ENCODE measurements at places on chromosomes 5 and 9.
A peak's percentile ranks its signal among the peaks of the same experiment; 100 is the strongest.

DNA sequence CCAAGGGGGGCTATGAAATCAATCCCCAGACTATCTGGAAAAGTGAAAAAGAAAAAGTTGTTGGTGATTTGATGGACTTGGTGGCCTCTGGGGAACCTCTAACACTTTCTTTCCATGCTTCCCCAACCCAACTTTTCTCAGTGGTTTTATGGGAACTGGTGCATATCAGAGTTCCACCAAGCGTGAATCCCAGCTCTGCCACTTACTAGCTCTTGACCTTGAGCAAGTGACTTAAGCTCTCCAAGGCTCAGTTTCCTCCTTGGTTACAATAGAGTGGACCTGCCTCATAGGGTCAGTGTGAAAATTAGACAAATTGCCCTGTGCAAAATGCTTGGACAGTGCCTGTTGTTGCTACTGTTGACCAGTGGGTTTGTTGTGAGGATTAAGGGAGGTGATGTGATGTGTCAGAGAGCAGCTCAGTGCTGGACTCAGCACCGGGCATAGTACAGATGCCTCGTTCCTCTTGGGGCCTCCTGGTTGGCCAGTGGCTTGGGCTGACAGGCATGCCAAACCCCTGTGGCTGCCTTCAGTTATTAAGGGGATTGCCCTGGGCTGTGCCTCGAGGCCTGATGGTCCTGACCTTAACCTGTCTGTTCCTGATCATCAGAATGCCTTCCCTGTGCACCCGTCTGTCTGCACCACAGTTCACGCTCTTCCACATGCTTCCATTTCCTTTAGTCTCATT, 49.3 kb downstream of the COL15A1 start:
- no peak for DNase-seq

GRCh38 chr9:78811622-78812276, 514.8 kb downstream of the PSAT1 start:
- no peak for DNase-seq

GRCh38 chr5:14983666-14984441, 112.3 kb upstream of the ANKH start:
- DNase-seq: no peak

DNA sequence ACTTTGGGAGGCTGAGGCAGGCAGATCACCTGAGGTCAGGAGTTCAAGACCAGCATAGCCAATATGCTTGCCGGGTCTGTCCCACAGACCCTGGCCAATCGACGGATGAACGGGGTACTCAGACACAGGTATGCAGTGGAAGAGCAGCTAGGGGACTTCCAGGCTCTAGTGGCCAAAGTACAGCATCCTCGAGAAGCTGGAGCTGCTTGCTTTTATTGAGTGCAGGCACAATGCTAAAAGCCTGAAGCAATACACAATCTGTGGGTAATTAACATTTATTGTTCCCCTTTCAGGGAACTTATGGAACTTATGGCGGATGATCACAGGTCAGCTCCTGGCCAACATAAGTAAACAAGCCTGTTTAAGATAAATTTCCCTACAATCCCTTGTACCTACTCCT, 32.8 kb upstream of the SEMA4D start:
- DNase-seq: no peak

GRCh38 chr5:334903-335739, 13.6 kb downstream of the AHRR start:
- DNase-seq: no peak

DNA sequence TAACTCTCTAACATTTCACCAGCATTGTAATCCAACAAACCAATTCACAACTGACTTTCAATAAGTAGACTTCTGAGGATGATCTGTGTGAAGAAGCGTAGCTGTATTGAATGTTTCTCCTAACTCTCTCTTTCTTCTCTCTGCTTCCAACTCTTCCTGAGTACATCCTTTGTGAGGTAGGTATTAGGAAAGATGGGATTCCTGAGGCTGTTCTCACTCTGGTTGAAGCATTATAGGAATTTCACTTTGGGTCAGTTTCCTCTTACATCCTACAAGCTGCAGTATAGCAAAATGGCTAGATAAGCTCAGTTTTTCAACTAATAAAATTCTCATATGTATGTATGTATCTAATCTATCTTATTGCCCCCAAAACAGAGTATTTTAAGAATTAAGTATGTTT, 702.8 kb downstream of the CETN3 start:
- no peak for DNase-seq

GRCh38 chr9:134053401-134053871, 14.4 kb downstream of the BRD3 start:
- no peak for DNase-seq

DNA sequence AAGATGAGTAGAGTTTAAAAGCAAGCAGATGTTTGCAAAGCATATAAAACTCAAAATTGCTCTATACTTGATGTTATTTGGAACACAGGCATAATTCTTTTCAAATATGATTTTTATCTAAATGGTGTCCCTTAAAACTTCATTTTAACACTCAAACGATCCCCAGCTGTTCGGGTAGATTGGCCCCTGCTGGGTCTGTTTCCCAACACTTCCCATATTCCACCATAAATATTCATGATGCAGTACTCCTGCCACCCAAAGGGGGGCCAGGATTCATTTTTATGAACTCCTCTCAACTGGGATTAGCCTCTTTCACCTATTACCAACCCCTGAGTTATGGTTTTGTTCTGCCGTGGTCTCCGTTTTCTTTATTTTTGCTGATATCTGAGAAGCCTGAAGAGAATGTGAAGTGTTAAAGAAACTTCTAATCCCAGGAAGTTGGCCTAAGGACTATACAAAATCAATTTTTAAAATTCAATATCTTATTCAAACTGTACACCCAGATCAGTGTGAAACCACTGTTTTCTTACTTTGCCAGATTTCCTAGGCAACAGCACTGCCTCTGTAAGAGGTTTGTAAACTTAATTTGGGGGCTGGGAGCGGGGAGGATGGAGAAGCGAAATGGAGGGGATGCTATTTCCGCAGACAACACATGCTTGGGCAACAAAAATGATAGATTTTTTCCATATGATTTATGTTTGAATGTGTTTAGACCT, 384.1 kb downstream of the DMRT2 start:
- no peak for DNase-seq

GRCh38 chr5:31225118-31225517, 31.6 kb downstream of the CDH6 start:
- no peak for DNase-seq

- no peak for DNase-seq
Measured at GRCh38 chr5:153618867-153619266, 128.4 kb downstream of the GRIA1 start.

DNA sequence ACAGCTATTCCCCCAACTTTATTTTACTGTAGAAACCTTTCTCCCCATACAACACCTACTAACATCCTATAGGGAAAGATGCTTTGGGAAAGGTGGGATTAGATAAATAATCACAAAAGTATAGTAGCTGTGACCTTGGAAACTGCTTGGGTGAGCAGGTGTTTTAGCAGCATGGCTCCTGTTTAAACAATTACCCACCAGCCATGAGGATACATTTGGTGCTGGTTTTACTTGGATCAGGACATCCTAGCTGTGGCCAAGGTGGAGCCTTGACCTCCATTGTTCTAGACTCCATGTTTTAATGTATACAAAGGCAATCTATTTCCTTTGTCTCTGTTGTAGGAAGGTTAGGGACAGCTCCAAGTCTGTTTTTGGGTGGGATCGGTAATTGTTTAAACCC, 56.8 kb upstream of the ALDH1B1 start:
- DNase-seq: no peak

- no peak for DNase-seq
Measured at GRCh38 chr9:86983620-86984259, 36.4 kb upstream of the GAS1 start.

DNA sequence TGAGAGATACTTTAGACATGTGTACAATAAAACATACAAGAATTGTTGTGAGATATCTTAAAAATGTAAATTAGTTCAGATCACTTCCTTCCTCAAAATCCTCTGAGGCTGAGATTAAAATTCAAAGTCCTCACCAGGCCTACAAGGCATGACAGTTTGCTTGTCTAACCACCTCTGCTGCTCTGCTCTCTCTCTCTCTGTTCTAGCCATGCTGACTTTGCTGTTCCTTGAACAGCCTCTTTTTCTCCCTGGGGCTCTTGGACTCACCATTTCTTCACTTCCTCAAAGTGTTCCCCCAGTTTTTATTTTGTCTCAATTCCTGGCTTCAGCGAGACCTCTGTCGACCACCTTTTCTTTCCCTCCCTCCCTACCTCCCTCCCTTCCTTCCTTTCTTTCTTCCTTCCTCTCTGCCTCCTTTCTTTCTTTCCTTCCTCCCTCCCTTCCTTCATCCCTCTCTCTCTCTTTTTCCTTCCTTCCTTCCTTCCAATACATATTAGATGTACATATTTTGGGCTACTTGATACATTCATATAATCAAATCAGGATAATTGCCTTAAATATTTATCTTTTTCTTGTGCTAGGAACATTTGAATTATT, 27.0 kb downstream of the CATSPER3 start:
- DNase-seq: no peak

GRCh38 chr9:35096035-35096849, at the start of gene PIGO:
Gene PIGO, minus strand, starts transcription at chr9:35096591. Its CDS starts 1,026 bp downstream, at chr9:35095565.
- peak; percentile 83 for DNase-seq

DNA sequence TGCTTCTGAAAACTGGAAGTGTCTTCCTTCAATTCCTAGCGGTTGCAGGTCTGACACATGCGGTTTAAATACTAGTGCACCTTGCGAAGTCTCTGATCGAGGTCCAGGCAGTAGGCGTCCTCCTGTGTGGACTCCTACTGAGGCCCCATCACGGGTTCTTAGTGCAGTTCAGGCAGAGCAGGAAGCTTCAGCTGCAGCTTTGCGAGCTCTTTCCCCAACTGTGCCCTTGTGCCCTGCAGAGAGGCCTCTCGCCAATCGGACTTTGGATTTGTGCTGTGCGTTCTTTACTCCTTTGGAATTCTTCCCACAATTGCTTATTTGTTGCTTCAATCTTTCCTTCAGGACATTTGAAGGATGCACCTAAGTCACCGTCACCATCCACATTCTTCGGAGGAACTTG, 40.6 kb upstream of the FAM120AOS start:
- no peak for DNase-seq

DNA sequence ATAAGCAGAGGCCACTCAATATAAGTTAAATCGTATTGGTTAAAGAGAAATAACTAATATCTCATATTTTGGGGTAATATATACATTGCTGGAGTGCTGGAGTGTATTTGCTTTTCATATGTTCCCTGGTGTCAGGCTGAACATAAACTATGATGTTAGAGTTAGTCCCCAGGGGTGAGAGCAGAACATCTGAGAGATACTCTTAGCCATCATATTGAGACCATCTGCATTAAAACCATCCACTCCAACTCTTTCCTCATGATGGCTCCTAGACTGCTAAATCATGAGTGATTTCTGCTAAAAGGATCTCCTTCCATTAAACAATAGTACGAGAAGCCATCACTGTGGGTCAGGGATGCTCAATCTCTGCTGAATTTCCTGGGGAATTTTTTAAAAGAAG, 436.2 kb downstream of the DTWD2 start:
- DNase-seq: no peak

DNA sequence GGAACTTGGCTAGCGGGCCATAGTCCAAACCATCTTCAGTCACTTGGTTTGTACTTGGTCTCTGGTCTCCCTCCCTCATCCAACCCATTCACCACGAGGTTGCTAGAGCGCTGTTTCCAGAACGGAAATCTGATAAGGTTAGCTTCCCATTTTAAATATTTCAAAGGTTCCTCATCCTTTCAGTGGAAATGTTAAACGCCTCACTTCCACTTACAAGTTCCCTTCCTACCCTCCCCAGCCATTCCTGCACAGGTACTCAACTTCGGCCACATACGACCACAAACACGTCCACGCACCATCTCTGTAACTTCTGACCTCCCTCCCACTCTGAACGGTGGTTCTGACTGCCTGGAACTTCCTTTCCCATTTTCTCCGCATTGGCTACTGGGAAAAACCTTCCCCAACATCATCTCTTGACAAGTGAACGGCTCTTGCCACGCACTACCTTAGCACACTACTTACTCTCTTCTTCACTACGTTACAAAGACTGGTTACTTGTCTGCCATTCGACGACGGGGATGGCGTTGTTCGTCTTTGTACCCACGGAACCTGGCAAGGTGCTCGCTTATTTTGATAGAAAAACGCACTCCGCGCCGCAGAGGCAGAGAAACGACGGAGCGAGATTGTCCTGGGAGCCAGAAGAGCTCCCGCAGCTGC, 629 bp downstream of the CCNH start:
- peak; percentile 1 for DNase-seq

DNA sequence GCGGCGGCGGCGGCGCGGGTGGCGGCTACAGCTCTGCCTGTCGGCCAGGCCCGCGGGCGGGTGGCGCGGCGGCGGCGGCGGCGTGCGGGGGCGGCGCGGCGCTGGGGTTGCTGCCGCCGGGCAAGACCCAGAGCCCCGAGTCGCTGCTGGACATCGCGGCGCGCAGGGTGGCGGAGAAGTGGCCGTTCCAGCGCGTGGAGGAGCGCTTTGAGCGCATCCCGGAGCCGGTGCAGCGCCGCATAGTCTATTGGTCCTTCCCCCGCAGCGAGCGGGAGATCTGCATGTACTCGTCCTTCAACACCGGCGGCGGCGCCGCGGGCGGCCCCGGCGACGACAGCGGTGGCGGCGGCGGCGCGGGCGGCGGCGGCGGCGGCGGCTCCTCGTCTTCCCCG, 296 bp downstream of the ZSWIM6 start:
- DNase-seq: no peak
